ENCODE measurements at places on chromosomes 16 and 17.
A peak's percentile ranks its signal among the peaks of the same experiment; 100 is the strongest.

DNA sequence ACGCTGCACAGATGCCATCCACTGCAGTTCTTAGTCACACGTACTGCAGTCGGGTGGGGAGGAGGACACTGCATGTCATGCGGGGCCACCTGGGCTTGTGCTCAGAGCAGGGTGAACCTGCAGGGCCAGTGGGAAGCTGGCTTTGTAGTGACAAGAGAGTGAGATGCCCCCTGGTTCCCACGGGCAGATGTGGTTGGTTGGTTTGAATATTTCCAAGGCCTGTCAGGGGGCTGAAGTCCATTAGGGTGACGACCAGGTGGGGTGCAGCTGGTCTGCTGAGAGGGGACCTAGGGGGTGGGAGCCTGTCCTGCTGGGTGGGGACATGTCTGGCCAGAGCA, 14.3 kb downstream of the ZNF213 start:
- DNase-seq, result no peak

- DNase-seq, result no peak
These were observed 66.4 kb upstream of the PLCG2 start for GRCh38 chr16:81712681-81713080.

GRCh38 chr16:2776500-2777139, 460 bp downstream of the ELOB start:
- DNase-seq, result peak; percentile 43

DNA sequence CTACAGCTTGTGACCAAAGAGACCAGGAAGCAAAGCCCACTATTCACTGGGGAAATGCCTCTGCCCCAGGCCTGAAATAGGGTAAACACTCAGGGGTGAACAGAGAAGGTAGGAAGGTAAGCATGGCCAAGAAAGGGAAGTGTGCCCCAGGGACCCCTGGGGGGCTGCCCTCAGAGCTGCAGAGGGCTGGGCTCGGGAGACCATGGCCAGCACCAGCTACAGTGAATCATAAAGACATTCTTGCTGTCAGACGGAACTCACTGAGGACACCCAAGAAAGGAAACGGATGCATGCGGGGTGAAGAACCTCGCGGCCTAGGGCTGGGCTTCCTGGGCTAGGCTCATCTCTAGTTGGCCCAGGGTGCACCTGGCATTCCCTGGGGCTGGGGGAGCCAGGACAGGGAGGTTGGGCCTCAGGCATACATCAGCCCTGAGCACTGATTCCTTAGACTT, 9.6 kb downstream of the HIC1 start:
- DNase-seq, result no peak

DNA sequence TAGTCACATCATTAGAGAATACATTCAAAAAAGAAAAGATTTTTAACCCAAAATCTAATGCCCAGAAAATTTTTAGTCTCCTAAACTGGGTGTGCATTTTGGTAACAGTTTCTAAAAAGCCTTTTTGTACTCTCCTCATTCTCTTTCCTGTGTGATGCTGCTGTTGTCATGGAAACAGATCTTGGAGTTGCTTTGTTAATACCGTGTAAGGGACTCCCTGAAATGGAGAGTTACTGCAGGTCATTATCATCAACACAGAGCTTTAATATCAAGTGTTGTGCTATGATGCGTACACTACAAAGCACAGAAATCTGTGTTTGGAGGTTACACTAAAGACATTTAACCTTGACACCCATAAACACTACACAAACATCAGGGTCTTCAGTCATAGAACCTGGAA, 216.3 kb downstream of the PRKCA start:
- no peak for DNase-seq

- DNase-seq, result no peak
These were observed 12.6 kb upstream of the SRRM2 start for GRCh38 chr16:2739625-2740430.
